Activated CD4-positive, alpha-beta T cell treated with anti-CD3 and anti-CD28 coated beads for 24 hours (primary cell): ENCODE measurements at places on chromosomes 7 and 10.
A peak's percentile ranks its signal among the peaks of the same experiment; 100 is the strongest.

DNA sequence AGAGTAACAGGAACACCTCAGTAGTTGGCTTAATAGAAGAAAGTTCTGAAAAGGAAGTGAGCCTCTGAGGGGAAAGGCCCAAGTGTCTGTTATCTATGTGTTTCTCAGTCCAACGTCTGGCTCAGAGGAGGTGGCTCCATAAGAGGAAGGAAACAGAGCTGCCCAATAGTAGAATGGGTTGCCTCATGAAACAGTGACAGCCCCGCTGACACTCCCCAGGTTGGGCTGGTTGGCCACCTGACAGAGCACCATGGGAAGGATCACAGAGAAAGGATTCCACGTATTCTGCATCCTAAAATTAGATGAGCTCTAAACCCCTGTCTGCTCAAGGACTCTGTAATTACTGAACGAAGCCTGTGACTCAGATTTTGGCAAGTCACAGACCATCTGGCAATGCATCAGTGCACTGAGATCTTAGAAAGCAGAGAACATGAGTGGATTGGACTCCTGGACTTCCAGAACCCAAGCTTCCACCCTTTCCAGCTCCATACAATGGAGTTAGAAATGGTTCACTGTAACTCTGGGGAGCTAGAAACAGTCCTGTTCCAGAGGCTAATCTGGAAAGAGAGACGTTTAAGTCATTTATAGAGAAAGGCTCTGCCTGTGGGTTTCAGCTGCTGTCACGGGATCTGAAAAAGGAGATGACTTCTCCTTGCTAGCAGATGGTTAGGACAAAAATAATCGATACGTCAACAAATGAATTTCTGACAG lies 2.9 kb downstream of the PKD2L1 start:
- DNase-seq: no peak

DNA sequence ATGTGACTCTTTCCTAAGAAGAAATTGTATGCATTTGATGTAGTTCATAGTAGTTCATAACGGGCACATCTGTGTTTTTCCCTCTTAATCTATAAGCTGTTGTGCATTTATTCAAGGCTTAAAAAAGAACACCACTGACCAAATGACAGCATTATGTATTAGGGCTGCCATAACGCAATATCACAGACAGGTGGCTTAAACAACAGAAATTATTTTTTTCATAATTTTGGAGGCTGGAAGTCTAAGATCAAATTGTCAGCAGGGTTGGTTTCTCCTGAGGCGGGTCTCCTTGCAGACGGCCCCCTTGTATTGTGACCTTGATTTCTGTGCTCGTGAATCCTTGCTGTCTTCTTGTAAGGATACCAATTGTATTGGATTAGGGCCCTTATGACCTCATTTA lies 627 bp upstream of the SSMEM1 start:
- DNase-seq: no peak

DNA sequence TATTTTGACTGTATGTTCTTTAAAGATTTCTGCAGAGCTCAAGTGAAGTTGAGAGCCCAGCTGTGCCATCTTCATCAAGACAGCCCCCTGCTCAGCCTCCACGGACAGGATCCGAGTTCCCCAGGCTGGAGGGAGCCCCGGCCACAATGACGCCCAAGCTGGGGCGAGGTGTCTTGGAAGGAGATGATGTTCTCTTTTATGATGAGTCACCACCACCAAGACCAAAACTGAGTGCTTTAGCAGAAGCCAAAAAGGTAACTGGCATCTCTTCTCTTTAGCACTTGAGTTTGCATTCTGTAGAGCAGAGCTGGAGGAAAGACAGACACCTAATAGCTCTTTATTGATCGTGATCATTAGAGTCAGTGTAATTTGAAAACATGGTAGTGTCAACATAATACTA lies 33.7 kb downstream of the MCM10 start:
- no peak for DNase-seq

- DNase-seq: no peak
Measured at GRCh38 chr7:106862317-106863089, 2.6 kb upstream of the PIK3CG start.

DNA sequence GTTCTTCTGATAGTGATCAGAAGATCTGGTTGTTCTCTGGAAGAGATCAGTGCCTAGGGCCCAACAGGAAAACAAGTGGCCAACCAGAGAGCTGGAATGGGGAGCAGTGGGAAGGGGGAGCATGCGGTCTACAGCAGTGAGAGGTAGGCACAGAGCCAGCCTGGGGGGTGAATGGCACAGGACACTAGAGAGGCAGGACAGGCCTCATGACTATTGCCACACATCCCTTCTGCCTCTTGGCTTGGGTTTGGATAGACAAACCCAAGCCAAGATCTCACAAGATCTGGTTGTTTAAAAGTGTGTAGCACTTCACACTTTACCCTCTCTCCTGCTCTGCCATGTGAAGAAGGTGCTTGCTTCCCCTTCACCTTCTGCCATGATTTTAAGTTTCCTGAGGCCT lies 224.4 kb downstream of the ARHGAP12 start:
- no peak for DNase-seq

DNA sequence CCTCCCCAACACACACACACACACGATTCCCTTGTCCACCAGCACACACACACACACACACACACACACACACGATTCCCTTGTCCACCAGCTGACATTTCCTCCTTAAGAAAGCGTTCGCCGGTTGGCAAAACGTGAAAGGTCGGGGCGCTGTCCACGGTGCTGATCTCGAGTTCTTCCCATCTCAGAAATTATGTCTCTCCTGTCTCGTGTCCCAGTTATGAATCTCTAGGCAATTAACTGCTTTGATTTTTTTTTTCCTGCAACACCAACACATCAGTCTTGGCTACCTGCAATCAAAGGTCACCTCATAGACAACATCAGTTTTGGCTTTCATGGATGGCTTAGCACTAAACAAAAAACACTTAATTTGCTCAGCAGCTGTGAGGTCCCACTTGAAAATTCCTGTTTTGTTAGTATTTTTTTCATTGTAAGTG lies 1.9 kb downstream of the INA start:
- DNase-seq: peak; percentile 21

- no peak for DNase-seq
Measured at GRCh38 chr7:26168458-26169023, 16.5 kb downstream of the NFE2L3 start.

GRCh38 chr10:23408330-23408976 lies 30.4 kb upstream of the OTUD1 start:
- DNase-seq: no peak

GRCh38 chr7:118657391-118658005 lies 433.0 kb downstream of the ANKRD7 start:
- DNase-seq: no peak

GRCh38 chr10:124534231-124534798 lies 72.7 kb downstream of the LHPP start:
- DNase-seq: no peak

GRCh38 chr10:123936426-123936825 lies 44.8 kb upstream of the CPXM2 start:
- no peak for DNase-seq

DNA sequence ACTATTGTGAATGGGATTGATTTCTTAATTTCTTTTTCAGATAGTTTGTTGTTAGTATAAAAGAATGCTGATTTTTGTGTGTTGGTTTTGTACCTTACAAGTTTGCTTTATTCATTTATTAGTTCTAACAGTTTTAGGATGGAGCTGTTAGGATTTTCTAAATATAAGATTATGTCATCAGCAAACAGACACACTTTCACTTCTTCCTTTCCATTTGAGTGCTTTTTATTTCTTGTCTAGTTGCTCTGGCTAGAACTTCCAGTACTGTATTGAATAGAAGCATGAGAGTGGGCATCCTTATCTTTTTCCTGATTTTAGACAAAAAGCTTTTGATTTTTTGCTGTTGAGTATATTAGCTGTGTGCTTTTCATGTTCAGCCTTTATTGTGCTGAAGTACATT lies 81.5 kb downstream of the DNAH11 start:
- no peak for DNase-seq

DNA sequence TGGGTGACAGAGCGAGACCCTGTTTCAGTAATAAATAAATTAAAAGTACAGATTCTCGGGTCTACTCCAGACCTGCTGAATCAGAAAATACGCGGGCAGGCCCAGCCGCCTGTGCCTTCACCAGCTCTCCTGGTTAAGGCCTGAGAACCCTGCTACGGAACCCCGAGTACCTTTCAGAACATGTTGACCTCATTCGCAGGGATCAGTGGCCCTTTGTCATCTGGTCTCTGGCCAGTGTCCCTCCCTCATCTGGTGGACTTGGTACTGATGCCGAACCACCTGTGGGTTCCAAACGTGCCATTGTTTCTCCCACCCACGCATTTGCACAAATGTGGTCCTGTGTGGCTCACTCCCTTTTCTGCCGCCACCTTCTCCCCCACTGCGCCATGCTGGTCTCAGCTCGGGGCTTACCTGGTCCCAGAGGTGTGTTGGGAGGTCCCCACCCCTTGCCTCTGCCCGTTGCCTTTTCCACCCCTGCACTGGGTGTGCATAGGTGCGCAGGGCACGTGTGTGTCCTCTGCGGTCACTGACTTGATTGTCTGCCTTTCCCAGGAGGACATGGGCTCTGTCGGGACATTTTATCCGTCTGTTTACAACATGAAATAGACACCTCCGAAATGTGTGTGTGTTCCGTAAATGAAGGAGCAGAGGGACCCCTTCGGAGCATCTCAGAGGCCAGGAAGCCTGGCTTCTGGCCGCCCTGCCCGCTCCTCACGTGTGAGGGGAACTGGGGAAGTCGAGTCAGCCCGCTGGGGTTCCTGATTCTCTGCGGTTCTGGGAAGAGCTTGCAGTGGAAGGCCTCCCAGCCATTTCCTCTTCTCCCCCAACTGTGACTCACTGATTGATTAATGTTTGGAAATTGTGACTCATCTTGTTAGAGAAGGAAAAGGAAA lies 135.2 kb downstream of the CUX1 start:
- DNase-seq: no peak

- DNase-seq: peak; percentile 2
Measured at GRCh38 chr10:44386546-44387052, 1.7 kb upstream of the CXCL12 start.

GRCh38 chr7:12490107-12490688 lies 80.3 kb upstream of the SCIN start:
- DNase-seq: no peak

DNA sequence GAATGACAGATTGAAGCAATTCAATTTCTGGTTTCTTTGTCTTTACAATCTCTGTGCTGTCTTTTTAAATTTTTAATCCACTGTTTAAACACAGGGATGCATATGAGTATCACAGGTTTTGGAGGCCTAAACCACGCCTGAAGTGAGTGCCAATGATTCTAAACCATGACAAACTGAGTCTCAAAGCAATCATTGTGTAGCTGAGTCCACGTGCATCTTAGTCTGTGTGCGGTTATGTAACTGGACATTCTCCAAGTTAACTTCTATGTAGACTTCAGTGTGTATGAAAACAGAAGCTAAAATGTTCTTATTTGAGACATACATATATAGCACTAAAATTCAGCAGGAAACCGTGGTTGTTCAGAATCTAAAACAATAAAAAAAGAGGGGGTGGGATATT lies 79.3 kb upstream of the ST8SIA6 start:
- DNase-seq: no peak

DNA sequence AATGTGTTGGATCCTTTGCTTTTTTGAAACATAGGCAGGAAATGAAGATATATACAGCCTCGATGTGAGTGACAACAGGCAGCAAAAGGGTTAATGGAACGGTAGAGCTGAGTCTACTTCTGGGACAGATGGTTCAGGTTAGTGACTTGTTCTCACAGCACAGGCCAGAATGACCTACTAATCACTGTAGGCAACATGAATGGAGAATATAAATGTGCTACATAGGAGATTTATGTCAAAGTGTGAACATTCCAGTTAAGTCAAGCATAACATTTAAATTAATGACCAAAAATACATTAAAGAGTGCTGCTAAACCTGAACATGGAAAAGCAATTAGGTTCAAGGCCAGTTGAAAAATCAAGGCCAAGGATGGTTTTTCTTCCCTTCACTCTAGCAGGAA lies 235.2 kb downstream of the POU6F2 start:
- DNase-seq: no peak
